ENCODE measurements at places on chromosomes 1 and 21.
A peak's percentile ranks its signal among the peaks of the same experiment; 100 is the strongest.

- DNase-seq: peak; percentile 72
Observed at GRCh38 chr21:36297938-36298572, 21.9 kb upstream of the MORC3 start.

GRCh38 chr1:40983286-40983685, 3.8 kb downstream of the CTPS1 start:
- DNase-seq: no peak

DNA sequence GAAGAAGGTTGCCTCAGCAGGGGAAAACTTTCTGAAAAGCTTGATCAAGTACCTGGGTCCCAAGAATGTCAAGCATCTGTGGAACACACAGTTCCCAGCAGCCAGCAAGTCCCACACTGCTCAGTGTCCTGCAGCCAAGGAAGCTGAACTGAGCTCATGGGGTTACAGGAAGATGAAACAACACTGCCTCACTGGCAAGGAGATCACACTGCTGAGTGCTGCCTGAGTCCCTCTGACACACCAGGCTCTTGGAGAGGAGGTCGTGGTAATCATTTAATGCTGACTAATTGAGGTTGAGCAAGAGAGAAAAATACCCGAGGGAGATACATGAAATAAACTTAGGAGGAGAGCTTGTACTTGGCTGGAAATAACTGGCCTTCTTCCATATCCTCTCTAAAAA, 75.2 kb downstream of the MPZL1 start:
- no peak for DNase-seq

DNA sequence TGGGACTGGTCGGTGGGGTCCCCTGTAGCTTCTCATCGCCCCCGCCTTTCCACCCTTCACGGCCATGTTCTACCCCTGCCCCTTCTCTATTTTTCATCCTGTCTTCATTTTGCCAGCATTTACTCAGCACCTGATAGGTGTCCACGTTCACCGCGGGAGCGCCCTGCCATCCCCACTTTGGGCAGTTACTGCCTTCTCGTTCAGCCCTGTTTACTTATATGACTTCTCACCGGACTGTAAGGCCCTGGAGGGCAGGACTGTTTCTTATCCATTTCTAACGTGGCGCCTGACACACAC, 380 bp downstream of the MFN2 start:
- no peak for DNase-seq

- no peak for DNase-seq
Observed at GRCh38 chr1:63748046-63748580, 25.7 kb upstream of the ROR1 start.

DNA sequence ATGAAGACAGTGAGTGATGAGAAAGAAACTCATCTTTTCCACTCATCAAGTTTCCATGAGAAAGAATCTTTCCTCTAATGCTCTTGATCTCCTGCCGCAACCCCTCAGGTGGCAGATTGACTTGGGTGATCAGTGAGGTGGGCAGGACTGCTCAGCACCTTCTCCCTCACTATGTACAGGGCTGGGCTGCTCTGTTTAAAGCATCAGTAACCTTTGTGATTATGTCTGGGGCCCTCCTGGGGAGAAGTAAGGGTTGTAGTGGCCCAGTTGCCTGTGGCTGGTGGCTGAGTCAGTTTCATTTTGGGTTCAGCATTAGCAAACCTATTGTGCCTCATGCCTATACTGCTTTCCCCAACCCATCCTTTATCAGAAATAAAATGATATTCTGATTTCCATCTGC, 366.0 kb downstream of the TTLL7 start:
- no peak for DNase-seq

GRCh38 chr1:203768256-203768655, 3.3 kb downstream of the LAX1 start:
- DNase-seq: no peak

GRCh38 chr21:37505963-37506362, 139.4 kb downstream of the DYRK1A start:
- DNase-seq: no peak

GRCh38 chr1:4366091-4366490, 288.3 kb upstream of the AJAP1 start:
- no peak for DNase-seq

DNA sequence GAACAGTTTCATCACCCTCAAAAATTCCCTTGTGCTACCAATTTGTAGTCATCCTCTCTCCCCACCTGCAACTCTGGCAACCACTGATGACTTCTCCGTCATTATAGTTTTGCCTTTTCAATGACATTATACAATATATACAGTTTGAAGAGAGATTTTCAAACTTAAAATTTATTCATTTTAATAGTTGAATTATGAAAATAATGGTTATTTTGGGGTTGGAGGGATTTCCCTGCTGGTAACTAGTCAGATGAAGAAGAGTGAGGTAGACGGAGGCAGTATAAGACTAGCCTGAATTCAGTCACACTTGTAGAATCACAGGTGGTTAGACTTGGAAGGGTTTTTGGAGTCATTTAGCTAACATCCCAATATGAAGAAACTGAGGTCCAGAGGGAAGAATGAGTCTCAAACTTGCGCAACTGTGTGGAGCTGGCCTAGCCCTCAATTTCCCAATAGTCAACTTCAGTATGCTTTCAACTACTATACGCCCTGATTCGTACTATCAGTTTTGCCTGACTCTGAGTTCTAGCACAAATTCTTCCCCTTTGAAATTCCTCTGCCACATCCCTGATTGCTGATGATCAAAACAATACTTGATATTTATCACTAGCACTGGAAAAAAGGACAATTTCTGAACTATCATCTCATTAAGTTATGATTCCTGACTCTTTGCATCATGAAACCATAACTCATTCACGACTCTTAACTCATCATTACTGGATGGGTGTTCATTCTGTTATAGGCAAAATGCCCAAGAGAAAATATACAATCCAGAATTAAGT, 54.2 kb downstream of the VANGL2 start:
- DNase-seq: no peak

DNA sequence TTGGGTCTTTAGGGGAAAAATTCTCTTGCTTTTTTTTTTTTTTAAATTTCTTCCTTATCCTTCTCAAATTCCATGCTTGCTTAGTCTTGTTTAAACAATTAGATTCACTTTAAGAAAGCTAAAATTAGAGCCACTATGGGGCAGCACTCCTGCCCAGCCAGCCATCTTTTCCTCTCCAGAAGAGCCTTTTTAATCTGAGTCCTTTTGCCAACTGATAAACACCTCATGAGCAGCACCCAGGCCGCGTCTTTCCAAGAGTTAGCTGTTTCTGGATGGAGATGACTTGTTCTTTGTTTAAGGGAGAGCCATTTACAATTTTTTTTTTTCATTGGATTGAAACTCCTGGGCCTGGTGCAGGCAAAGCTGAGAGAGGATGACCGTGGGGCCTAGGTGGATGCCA, 53.3 kb upstream of the TSPAN2 start:
- DNase-seq: no peak

GRCh38 chr1:214051786-214052185, 64.0 kb downstream of the PROX1 start:
- DNase-seq: no peak

GRCh38 chr1:216766633-216767327, 43.6 kb upstream of the ESRRG start:
- DNase-seq: no peak

DNA sequence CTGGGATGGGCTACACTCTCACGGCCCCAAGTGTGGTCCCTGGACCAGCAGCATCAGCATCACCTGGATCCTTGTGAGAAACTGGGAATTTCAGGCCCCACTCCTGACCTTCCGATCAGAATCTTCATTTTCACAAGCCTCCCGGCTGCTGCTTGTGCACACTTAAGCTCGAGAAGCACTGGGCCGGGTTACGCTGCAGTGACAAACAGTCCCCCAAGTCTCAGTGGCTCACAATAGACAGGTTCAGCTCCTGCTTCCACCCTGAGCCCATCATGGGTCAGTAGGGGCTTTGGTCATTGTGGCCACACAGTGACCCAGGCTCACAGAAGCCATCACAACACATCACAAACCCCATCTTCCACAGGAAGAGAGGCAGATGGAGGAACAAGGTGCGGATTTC, 63.5 kb downstream of the FHAD1 start:
- no peak for DNase-seq

GRCh38 chr1:61152469-61153105, 70.2 kb downstream of the NFIA start:
- DNase-seq: no peak

- DNase-seq: no peak
Observed at GRCh38 chr1:229133811-229134210, 137.1 kb upstream of the RAB4A start.

- DNase-seq: no peak
Observed at GRCh38 chr1:178580876-178581275, 68.0 kb downstream of the TEX35 start.

GRCh38 chr1:181033799-181034451, at the start of gene MR1:
Gene MR1 (plus strand): TSS chr1:181033983. CDS start chr1:181034008, 25 bp downstream.
- peak; percentile 33 for DNase-seq

DNA sequence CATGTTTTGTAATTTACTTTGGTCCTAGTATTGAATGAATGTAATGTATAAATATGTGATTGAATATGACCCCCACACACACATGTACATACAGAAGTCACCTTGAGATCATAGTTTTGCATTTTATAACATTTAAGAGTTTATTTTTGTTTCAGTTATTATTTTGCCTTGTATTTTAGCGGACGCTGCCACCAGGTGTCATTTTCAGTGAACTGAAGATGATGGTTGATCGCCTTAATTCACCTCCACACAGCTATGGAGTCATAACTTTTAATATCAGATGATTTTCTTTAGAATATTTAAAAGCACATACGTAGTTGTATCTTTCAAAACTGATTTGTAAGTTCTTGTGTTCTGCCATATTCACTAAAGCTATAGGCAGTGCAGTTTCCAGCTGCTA, 130.4 kb downstream of the DYRK1A start:
- DNase-seq: no peak

GRCh38 chr1:234918961-234919761, 209.5 kb downstream of the TOMM20 start:
- DNase-seq: no peak

DNA sequence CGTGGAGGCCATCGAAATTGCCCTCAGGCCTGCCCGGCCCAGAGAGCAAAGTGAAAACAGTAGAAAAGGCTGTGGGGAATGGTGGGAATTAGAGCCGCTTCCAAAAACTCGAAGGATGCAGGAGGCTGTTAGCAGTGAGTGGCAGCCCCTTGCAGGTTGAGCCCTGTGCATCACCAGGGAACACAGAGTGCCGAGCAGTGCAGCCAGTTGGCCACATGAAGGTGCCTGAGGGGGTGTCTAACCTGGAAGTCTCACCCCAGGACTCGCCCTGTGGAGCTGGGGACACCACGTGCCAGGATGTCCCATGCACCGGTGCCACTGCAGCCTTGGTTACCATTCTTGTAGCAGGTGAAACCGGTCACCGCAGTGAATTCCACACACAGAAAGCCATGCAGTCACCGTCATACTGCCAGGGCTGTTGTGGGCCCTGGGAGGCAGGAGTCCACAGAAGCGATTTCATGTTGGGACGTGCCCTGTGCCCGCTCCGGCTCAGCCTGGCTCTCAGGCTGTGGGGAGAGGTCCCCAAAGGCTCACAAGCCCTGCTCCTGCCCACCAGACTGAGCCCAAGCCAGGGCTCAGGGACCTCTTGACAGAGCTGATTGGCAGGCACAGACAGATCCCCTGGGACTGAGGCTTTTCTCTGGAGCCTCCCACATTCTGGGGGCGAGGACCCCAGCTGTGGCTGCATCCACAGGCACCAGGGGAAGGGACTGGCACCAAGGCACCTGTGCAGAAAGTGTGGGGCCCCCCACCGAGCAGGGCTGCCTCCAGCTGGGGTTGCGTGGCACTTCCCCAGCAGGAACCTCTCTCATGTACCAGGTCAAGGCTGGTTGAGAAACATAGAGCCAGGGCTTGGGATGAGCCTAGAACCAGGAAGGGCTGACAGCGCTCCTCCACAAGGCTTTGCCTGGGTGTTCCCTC, 16.7 kb upstream of the ACTRT2 start:
- no peak for DNase-seq

- no peak for DNase-seq
Observed at GRCh38 chr1:201655243-201655642, 116.3 kb downstream of the NAV1 start.

- DNase-seq: peak; percentile 91
Observed at GRCh38 chr21:37563641-37564340, 197.2 kb downstream of the DYRK1A start.

- DNase-seq: no peak
Observed at GRCh38 chr1:215081661-215082531, 641 bp upstream of the KCNK2 start.
